Fibroblast of skin of left biceps (primary cell): ENCODE measurements at places on chromosomes 5 and 9.

GRCh38 chr9:14838701-14839100 lies 71.5 kb downstream of the FREM1 start:
- DNase-seq: no peak

DNA sequence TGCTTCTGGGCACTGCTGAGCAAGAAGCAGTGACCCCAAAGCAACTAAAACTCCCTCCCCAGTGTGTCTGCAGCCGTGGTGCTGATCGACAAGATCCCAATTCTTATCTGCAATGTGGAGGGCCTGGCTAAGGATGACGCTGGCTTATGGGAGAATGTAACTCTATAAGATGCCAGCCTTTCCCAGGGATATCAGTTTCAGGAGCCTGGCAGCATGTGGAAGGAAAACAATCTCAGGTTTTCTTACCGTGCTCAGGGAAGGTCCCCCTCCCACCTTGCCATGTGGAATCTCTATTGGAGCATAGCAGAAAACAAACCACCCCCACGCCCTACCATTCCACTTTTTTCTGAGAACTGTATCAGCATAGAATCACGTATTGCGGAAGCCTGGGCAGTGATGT lies 87.7 kb upstream of the PTPN3 start:
- DNase-seq: no peak

- no peak for DNase-seq
Observed at GRCh38 chr5:164844348-164844747, 1338.9 kb downstream of the MAT2B start.

GRCh38 chr5:148776261-148776660 lies 50.1 kb upstream of the ADRB2 start:
- DNase-seq: no peak

GRCh38 chr9:124429530-124429867 lies 14.3 kb upstream of the PSMB7 start:
- no peak for DNase-seq

DNA sequence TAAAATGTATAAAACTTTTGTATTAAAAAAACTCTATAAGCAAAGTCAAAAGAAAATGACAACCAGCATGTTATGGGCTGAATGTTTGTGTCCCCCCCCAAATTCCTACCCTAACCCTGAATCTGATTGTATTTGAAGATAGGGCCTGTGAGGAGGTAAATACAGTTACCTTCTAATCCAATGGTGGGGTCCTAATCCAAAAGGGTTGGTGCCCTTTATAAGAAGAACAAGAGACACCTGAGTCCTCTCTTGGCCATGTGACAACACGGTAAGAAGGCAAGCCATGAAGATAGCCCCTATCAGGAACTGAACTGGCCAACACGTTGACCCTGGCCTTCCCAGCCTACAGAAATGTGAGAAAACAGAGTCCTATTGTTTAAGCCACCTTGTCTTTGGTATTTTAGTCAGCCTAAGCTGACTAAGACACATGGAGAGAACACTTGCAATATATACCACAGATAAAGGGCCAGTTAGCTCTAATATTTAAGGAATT lies 49.7 kb upstream of the AKNA start:
- DNase-seq: no peak

DNA sequence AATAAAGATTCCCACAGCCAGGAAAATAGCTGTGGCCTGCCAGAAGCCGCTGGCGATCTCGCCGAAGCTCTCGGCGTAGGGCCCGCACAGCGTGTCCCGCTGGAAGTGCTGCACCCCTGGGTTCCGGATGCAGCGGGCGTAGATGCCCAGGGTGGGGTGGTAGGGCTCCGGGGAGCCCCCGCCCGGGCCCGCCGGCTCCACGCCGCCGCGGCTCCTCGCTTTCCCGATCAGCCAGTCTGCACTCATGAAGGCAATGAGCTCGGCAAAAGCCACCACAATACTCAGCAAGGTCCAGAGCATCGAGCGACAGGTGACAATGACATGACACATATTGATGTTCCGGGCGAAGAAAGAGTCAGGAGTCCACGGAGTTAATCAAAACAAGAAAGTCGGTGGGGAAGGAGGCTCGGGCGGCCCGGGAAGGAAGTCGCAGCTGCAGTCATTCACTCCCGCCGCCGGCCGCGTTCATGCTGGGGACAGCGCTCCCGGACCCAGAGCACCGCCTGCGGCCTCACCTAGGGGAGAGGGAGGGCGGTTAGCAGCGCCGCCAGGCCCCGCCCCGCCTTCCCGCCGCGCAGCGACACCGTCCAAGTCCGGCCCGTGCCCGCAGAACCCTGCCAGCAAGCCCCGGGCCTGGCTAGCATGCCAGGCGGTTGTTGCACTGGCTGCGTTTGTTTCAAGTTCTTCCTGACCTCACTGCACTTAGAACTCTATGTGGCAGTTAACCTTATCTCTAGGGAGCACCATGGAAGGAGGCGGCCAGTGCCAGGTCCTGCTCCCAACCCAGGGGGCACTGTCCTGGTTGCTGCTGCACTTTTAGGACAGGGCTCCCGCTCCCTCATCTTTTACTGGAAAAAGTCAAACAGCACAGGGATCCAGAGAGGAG lies 138.4 kb downstream of the LHFPL2 start:
- no peak for DNase-seq
